Stimulated activated CD8-positive, alpha-beta memory T cell treated with anti-CD3 and anti-CD28 coated beads, Interleukin-12 subunit alpha, Interleukin-12 subunit beta, amount 100 ng/mL, for 1 hour (primary cell): ENCODE measurements at places on chromosomes 7 and 10.

- DNase-seq, result no peak
Measured at GRCh38 chr10:132521041-132521465, 16.5 kb upstream of the INPP5A start.

DNA sequence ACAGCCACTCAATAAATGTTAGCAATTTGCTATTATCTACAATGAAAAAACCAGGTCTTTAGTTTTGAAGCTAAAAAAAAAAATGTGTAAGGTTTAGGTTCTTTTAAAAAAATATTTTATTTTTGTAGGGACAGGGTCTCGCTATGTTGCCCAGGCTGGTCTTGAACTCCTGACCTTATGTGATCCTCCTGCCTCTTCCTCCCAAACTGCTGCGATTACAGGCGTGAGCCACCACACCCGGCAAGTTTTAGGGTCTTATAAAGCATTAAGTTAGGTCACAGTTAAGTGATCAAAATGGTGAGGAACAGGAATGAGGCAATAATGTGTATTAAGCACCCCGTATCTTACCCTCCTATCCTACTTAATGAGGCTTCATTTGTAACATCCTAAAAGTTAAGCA is 774 bp downstream of the SEM1 start:
- DNase-seq, result no peak

- no peak for DNase-seq
Measured at GRCh38 chr10:11881477-11882417, 58.6 kb downstream of the PROSER2 start.

GRCh38 chr7:8391353-8392062 is 41.9 kb upstream of the NXPH1 start:
- DNase-seq, result no peak

DNA sequence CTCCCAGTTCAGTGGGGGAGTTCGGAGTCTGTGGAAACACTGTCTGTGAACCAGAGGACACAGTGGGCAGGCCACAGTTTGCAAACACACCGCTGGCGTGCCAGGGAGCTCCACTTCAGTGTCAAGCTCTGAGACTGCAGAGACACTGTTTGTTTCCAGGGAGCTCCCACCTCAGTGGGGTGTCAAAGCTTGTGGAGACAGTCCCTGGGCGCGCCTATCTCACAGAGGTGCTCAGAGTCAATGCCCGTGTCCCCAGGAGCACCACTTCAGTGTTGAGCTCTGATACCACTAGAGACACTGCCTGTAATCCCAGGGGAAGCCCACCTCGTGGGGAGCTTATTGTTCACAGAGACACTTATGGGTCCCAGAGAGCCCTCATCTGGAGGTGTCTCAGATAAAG is 4.3 kb downstream of the MYO1G start:
- no peak for DNase-seq

GRCh38 chr10:12081879-12082557 is 13.3 kb downstream of the DHTKD1 start:
- DNase-seq, result no peak

DNA sequence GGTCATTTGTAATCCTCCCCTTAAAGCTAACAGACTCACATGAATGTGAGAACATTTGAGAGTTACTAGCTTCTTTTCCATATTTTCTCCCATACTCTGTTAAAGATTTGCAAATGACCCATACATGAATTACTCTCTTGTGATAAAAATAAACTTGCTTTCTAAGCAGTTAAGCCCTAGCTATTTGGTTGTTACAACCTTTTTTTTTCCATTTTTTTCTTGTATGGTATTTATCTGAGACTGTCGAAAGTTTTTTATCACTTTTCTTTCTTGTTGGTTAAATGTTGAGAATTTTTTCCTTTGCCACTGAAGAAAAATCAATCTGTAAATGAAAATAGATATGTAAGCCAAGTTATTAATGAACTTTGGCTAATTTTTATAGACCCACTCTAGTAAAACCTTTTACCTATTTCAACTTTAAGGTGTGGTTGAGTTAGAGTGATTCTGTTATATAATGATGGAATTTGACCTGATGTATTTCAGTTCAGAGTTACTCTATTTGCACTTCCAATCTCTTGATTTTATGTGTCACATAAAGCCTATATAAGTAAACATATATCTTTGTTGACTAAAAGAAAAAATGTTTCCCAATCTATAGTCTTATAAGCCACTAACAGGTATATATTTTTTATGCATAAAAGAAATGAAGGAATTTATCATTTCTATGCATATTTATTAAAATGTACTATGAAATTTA is 19.0 kb upstream of the TMEM229A start:
- no peak for DNase-seq

GRCh38 chr7:112665709-112666108 is 124.5 kb downstream of the TMEM168 start:
- DNase-seq, result no peak

DNA sequence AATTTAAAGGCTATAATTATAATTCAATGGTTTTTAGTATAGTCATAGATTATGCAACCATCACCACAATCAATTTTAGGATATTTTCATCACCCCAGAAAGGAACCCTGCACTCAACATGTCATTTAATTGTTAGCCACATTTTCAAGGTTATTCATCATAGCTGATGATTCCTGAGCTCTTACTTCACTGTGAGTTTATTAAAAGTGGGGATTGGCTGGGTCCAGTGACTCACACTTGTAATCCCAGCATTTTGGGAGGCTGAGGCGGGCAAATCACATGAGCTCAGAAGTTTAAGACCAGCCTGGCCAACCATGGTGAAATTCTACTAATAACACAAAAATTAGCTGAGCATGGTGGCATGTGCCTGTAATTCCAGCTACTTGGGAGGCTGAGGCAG is 787 bp downstream of the CCL26 start:
- no peak for DNase-seq

DNA sequence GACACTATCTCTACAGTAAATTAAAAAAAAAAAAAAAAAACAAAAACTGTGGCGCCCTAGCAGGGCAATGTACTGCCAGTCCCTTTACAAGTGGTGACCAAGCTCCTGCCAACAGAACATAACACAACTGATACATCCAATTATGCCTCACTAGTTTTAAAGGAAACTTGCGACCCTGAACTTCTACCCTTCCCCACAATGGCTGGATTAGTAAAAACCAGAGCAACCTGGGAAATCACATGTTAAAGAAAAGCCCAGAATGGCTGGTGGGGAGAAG is 16.5 kb downstream of the ATE1 start:
- no peak for DNase-seq

GRCh38 chr7:127935847-127936376 is 95.3 kb downstream of the LRRC4 start:
- no peak for DNase-seq

DNA sequence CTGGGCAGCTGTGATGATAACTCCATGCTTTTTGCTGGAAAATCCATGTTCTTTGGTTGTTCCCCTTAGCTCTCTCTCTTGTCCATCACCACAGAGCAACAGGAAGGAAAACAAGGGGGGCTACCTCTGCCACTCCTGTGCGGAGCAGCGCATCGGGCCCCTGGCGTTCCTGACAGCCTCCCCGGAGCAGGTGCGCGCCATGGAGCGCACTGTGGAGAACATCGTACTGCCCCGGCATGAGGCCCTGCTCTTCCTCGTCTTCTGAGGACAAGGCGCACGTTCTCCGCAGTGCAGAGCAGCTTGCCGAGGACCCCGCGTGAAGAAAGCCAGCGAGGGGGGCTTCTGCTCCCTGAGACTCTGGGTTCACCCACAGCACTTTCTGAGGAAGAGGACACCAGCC is 40.3 kb downstream of the IL15RA start:
- no peak for DNase-seq

DNA sequence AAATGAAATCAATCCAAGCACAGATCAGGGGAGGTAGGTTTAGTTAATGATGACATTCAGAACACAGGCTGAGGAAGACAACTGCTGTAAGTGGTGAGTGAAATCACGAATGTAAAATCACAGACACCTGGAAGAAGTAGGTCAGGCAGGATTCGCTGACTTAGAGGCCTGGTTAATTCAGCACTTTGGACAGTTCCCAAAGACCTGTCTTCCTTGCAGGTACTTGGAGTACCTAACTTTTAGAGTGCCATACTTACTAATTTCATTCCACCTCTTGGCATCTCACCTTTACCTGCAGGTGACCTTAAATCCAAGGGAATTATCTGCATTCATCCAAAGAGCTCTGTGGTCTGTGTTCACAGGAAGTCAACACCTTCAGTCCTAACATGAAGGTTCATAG is 822.3 kb downstream of the PHTF2 start:
- DNase-seq, result no peak

DNA sequence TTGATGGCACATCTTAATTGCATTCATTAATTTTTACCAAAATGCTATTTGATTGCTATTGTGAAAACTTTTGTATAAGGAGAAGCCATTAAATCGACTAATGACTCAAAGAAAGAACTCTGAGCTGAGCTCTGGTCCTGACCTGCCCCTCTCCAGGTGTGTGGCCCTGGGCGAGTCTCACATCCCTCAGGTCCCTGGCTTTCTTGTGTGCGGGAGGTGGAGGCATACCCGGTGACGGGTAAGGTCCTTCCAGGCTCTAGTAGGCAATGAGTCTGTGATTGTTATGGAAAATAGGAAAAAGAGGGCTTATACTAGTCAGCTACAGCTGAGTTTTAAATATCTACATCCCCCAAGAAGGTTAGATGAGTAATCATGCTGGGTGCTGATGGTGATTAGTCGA is 248.1 kb downstream of the GATA3 start:
- no peak for DNase-seq

DNA sequence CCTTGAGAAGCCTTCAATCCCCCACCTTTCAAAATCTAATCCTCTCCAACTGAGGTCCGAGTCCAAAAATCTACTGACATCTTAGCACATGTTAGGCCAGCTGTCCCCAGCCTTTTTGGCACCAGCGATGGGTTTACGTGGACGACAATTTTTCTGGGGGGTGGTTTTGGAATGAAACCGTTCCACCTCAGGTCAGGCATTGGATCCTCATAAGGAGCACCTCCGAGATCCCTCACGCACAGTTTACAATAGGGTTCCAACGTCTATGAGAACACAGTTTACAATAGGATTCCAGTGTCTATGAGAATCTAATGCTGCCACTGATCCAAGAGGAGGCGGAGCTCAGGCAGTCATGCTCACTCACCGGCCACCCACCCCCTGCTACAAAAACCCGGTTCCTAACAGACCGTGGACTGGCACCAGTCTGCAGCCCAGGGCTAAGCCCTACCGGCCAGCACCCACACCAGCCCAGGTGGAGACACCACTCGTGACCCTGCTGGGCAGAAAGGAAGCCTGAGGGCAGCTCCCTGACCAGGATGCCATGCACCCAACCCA is 107.6 kb downstream of the DIP2C start:
- no peak for DNase-seq

GRCh38 chr10:44706745-44707144 is 204.4 kb upstream of the TMEM72 start:
- no peak for DNase-seq

DNA sequence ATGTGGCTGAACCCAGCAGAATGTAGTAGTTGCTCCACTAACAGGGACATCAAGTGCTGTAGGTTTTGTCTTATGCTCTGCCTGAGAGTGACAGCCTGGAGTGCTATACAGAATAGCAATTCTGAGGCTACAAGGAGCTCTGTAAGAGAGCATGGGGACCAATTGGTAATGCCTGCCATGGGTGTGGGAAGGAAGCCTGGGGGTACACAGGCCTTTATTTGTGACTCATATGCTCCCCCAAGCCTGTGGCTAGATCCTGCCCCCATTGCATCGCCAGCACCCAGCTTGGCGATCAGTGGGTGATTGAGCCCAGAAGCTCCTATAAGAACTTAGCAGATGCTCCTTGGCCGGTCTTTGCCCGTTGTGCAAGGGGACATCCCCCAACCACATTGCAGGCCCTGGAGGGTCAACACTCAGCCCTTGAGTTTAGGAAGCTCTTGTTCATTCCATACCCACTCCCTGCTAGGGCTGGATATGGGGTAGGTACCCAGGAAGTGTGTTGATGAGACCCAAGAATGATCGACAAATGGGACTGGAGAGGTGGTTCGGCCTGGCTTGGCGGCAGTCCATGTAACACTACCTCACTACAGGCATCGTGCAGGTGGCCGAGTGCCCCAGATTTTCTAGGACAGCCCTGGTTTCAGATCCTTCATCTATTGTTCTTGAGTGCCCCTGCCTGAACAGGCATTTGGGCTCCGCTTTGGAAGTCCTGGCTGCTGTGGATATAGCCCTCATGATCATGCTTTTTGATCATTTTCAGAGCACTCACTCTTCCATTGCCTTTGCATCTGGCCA is 37.7 kb downstream of the ZMIZ1 start:
- no peak for DNase-seq

- no peak for DNase-seq
Measured at GRCh38 chr10:103982639-103983038, 15.7 kb downstream of the SLK start.

GRCh38 chr7:84122582-84123360 is 71.8 kb downstream of the SEMA3A start:
- no peak for DNase-seq

GRCh38 chr7:15011289-15011688 is 108.7 kb upstream of the DGKB start:
- DNase-seq, result no peak

GRCh38 chr7:129095258-129095657 is 40.3 kb upstream of the TNPO3 start:
- no peak for DNase-seq

DNA sequence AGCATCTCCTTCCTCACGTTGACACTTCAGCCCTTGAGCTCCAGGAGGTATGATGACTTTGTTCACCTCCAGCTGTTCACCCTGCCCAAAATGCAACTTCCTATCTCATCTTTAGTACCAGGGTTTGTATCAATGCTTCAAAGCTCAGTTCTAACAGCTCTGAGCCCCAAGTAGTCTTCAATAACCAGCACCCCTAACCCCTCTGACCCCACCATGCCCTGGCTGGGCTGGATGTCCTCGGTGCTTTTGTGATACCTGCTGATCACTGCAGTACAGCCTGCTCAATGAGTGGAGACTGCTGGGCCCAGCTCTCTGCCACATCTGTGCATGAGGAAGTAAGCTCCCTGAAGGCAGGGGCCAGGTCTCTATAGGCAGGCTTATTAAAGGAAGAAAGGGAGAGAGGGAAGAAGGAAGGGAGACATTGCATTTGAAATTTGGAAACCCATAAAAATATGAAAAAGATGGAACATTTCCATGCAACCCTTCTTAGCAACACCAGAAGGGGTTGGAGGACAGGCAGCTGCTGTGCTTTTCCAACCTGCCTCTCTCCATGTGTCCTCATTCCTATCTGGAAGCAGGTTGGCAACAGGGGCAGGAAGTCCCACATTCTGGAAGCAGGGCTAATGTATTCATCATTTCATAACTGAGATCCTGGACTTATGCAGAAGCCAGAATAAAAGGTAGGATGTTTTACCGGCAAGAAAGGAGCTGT is 756.1 kb downstream of the GRID1 start:
- DNase-seq, result no peak

GRCh38 chr10:77279207-77279606 is 358.4 kb downstream of the KCNMA1 start:
- no peak for DNase-seq

GRCh38 chr7:22801912-22802311 is 20.7 kb downstream of the TOMM7 start:
- no peak for DNase-seq

- no peak for DNase-seq
Measured at GRCh38 chr10:1432161-1432560, 305.2 kb downstream of the ADARB2 start.

DNA sequence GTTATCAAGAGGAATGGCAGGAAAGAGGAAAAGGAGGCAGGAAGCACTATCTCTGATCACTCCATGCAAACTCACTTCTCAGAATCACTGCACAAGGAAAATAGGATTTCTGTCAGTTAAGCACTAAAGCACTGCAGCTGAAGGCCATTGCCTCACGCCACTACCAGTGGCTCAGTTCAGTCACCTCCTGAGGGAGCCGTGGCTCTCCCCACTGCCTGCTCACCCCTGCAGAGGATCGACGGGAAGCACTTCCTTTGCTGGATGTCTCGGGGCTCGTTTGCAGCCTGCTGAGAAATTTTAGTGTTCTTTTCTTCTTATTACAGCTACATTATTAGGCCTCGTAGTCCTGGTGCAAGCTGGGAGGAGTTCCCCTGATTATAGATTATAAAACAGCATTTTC is 90.1 kb upstream of the ADCY1 start:
- DNase-seq, result no peak
